Nucleus accumbens (tissue), 56 donors: ENCODE measurements at places on chromosomes 16 and 17.

GRCh38 chr16:4166821-4167220 lies 50.6 kb upstream of the ADCY9 start:
- no peak for DNase-seq

GRCh38 chr17:56897646-56898424 lies 16.0 kb downstream of the TRIM25 start:
- DNase-seq, result no peak

DNA sequence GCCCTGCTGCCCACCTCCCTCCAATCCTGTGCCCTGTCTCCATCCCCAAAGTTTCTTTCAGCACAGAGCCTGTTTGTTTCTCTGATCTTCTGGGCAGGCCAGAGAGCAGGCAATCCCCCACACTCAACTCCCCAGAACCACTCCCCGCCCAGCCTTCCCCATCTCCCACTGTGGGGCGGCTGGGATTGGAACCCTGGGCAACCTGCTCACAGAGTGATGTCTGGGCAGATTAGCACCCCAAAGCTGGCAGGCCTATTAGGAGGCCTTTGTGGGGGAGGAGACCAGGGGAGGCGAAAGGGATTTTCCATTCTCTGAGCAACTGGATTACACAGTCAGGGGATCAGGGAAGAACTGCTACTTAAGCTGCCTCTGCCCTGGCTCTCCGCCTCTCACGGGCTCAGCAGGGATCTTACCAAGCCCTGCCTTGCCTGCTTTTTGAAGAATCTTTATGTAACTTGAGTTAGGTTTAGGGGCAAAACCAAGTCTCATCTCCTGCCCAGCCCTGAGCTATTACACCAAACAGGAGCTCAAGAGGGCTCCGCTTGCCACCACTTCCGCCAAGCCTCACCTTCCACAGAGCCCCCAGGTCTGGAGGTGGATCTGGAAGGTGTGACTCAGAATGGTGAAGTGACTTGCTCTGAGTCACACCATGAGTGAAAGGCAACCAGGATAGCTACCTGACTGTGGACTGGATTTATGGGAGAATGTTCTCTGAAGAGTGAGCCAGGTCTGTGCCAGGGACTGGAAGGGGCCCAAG lies 16.0 kb upstream of the LHX1 start:
- peak; percentile 7 for DNase-seq

DNA sequence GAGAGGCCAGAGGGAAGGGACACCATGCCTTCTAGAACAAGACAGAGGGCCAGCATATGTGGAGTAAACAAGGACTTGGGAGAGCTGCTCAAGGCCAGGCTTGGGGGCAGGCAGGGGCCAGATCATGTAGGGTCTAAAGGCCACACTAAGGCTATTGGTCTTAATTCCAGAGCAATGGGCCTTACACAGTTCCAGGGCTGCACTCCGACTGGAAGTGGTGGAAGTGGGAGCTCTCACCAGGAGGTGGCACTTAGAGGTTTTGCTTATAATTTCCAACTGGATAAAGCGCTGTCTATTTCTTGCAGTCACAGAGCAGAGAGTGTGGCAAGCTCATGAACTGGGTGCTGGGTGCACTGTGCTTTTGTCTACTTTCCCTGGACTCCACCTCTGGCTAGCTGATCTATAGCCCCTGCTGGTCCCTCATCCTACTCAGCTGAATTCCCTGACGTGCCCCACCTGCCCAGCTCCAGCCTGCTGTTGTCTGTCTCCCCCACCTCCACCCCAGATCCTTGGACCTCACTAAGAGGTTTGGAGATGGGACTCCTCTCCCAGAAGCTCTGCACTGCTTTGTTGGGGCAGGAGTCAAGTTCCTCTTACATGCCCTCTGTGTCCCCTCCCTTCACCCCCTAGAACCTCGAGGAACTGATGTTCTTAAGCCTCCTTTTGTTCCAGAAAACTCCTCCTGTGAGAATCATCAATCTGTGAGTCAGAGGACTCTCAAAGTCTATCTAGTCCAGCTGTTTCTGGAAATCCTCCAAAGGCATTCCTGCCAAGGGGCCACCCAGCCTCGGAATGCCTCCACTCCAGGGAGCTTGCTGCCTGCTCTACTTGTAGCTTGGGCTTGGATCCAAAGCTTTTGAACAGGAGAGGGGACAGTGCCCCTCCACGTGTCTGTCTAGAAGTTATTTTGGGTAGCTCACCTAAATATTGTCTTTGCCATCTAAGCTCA lies 48.1 kb upstream of the KSR1 start:
- DNase-seq, result no peak

DNA sequence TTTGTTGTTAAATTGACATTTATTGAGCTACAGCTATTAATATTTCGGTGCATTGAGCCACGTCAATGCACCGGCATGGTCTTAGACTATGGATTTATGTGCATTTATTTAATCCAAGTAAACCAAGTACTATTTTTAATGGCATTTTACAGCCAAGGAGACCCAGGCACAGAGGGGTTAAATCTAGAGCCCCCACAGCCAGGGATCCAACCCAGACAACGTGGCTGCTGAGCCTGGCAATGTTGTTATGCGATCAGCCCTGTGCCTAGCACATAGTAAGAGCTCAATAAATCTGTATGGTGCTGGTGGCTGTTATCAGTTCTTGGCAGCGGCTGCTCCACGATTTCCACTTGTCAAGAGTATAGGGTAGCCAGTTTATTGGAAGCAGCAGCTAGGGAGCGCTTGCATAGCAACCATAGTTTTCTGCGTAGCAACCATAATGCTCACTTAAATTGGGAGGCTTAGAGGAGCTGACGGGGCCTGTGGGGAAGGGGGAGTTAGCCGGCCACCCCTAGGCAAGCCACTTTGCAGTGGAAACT lies 541 bp upstream of the RBBP6 start:
- DNase-seq, result no peak

GRCh38 chr17:76131051-76131691 lies 9.9 kb downstream of the FOXJ1 start:
- DNase-seq, result no peak

- no peak for DNase-seq
Observed at GRCh38 chr16:82236415-82236814, 66.4 kb upstream of the MPHOSPH6 start.

DNA sequence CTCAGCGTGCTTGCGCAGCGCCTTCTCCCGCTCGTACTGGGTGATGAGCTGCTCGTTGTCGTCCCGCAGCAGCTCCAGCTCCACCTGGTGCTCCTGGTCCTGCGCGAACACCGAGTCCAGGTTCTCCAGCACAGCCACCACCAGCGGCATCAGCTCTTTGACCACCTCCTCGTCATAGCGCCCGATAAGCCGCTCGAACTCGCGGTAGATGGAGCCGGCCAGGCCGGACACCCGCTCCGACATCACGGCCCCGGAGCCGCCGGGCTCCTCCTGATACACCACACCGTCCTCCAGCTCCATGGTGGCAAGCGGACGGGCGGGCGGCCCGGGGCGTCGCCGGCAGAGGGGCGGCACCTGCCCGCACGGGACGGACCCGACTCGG lies 320 bp downstream of the SPAG9 start:
- no peak for DNase-seq

GRCh38 chr16:30581457-30581856 lies 4.0 kb downstream of the ZNF785 start:
- DNase-seq, result no peak

DNA sequence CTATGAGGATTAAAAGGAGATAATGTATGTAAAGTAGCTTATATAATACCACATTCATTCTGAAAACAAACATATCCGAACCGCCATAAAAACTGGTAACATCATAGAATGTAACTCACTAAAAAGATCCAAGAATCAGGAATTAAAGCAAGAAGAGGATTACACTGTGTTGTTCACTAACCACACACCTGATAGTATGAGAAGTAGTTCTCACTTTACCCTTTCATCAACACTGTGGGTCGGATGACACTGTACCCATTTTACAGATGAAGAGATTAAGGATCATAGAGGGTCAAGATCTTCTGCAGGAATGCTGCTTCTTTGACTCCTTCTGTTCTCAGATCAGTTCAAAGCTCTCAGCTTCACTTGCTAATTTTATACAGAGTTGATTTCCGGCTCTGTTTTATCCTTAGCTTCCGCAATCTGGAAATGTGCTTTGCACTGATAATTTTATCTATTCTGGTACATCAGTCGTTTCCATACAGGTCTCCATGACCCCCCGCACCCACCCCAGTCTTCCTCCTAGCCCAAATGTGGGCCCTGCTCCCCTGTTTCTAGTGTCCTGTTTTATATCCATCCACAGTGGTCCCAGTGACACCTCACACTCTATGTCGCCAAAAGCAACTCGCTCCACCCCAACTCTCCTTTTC lies 288.6 kb upstream of the CCL2 start:
- no peak for DNase-seq
